Fibroblast of skin of right biceps (primary cell): ENCODE measurements at places on chromosomes 5 and 9.

DNA sequence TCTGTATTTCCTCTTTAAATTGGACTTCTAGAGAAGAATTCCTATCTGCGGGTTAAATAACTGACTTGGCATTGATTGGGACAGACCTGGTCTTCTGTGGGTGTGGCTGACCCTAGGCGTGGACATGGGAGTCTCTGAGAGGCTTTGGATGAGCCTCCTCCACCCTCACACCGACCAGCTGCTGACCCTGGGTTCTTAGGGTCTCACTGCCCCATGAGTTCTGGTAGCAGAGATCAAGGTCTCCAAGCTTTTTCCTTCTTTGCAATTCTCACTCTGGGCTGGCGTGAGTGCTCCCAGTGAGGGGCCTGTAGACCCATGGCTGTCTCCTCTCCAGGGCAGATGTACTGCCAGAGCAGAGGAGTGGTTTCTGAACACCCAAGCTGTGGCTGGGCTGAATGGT lies 41.6 kb upstream of the PITX1 start:
- no peak for DNase-seq

- DNase-seq = peak; percentile 95
These were observed 16.9 kb upstream of the COL5A1 start for GRCh38 chr9:134624621-134625181.

- no peak for DNase-seq
These were observed 290.0 kb downstream of the ARHGAP26 start for GRCh38 chr5:143059976-143060765.

DNA sequence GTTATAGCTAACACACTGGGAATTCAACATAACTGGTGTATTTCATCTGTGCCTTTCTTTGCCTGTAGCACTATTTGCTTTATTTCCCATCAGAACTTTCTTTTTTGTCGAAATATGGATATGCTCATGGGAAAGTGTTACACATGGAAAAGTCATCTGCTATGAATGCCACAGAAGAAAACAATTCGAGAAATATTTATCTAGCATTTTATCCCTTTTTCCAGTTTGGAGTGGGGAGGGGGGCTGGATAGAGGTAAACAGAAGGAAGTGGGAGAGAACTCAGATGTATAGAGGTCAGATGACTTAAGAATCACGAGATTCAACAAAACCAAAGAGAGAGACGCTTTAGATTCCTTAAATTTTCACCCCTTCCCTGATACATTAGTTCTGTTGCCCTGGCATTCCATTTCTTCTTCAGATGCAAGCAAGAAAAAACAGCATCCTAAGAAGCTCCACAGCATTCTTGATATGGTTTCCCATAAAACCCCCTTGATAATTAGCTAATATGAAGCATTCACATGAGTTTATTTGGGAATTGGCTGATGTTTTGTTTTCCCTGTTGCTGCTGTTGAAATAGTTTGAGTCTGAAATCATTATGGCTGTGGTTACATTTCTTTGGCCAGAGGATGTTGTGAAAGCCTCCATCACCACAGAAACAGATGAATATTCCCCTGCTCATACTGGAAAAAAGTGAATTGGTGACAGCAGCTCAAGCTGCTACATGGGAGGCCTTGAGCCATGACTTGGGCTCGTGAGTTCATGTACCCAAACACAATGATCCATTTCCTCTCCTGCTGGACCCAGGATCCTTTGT lies 335.8 kb upstream of the DAB2 start:
- peak; percentile 98 for DNase-seq

DNA sequence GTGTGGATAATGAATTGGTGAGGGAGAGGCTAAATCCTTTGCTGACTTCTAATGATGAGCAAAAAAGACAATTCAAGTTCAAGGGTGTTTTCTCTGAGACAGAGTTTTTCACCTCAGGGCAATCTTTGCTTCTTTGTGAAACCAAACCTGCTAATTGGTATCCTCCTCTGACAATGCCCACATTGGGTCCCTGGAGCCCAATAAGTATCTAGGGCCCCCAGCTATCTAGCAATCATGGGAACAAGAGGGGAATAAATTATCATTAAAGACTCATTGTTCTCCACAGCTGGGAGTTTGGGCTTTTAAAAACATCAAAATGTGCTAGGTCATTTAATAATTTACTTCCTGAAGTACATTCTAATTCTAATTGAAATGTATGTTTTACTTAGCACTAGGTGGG lies 227.3 kb downstream of the TMEM167A start:
- no peak for DNase-seq

GRCh38 chr5:153147891-153148623 lies 342.4 kb upstream of the GRIA1 start:
- peak; percentile 78 for DNase-seq

DNA sequence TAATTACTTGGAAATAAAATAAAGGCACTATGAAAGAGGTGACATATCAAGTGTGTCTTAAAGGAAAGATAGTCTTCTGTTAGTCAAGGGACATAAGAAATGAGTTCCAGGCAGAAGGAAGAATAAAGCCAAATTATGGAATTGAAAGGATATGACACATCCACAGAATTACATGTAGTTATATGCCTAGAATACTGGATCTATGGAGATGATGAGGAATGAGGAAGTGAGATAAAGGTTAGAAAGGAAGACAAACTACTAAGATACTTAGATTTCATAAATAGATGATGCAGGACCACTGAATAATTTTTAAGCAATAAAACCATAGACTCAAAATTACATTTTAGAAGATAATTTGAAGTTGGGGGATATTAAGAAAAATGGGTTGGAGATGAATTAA lies 609.8 kb downstream of the PTPRD start:
- peak; percentile 8 for DNase-seq

- DNase-seq = no peak
These were observed 53.8 kb downstream of the ADRB2 start for GRCh38 chr5:148880197-148880596.

DNA sequence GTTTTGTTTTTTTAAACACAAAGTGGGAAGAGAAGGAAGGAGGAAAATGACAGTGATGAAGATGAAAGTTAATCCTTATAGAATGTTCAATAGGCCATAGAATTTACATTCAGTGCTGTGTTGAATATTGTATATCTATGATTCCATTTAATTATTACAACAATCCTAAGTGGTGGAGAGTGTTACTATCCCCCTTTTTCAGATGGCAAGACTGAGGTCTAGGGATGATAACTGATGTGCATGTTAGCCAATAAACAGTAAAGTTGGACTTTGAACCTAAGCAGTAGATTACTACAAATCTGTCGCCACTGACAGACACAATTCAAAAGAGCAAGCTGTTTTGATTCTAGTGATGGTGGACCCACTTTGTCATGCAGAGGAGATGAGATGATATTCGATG lies 237.9 kb downstream of the ARHGAP26 start:
- no peak for DNase-seq

GRCh38 chr5:77797136-77797535 lies 21.0 kb upstream of the TBCA start:
- DNase-seq = no peak

DNA sequence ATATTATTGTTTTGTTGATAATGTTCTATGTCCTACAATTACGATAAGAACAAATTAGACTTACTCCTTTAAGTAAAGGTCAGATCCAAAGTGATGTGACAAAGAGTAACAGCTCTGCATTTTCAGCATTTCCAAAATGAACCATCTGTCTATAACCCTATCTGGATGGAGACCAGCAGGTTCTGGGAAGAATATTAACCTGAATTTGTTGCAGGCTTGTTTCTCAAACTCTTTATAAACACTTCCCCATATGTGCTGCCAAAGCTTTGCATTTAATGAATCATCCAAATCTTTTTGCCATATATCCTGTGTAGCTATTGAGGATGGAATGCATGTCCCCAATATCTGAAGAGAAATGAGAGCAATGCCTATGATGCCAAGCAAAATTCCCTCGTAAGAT lies 198.9 kb upstream of the SLC27A6 start:
- DNase-seq = no peak

GRCh38 chr9:21709464-21710058 lies 92.9 kb upstream of the MTAP start:
- peak; percentile 57 for DNase-seq

- DNase-seq = no peak
These were observed 245.8 kb downstream of the PJA2 start for GRCh38 chr5:109164001-109164400.

GRCh38 chr9:85964949-85965348 lies 24.0 kb downstream of the NAA35 start:
- no peak for DNase-seq

DNA sequence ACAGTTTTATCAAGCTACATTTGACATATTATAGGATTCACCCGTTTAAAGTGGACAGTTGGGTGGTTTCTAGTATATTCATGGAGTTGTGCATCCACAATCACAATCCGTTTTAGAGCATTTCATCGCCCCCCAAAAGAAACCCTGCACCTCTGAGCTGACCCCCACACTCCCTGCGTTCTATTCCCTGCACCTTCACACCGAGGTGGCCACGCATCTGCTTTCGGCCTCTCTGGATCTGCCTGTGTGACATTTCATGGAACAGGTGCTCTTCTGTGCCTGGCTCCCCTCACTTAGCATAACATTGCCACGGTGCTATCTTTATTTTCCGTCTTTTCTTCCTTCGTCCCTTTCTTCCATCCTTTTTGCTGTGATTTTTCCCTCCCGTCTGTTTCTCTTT lies 32.7 kb downstream of the HRH2 start:
- DNase-seq = no peak

- no peak for DNase-seq
These were observed 206.1 kb upstream of the IRX1 start for GRCh38 chr5:3389471-3390026.

DNA sequence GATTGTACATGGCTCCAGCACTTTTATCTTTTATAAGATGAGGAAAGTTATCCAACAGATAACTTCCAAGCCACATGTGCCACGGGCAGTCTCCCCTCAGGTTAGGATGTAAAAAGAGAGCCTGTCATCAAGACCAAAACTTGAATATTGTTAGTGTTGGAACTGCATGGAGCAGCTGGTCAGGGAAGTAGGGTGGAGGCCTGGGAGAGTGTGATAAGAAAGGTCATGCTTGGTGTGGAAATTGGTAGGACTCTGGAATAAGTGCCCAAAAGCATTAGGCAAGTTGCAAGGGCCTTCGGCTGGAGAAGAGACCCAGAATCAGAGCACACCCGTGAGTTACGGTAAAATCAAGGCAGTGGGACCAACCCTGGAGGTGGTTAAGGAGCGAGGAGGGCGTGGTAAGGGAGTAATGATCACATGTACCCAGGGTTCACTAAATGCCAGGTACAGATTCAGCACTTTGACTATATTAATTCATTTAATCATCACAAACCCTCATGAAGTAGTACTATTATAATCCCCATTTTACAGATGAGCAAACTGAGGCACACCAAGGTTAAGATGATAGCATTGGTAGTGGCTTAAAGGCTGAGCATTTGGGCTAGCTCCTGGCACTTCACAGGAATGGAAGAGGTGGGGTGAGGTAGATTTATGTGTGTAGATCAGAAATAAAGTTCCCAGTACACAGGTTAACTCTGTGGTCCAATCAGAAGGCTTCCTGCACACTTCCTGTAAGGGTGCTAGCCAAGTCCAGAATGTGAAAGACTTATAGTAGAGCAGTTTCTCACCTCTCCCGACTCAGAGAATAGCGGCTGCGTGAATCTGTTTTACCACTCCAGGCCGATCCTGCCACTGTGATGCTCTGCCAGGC lies 96.5 kb upstream of the ZNF608 start:
- DNase-seq = no peak

- peak; percentile 97 for DNase-seq
These were observed 100.6 kb downstream of the LHFPL2 start for GRCh38 chr5:78547731-78548615.

DNA sequence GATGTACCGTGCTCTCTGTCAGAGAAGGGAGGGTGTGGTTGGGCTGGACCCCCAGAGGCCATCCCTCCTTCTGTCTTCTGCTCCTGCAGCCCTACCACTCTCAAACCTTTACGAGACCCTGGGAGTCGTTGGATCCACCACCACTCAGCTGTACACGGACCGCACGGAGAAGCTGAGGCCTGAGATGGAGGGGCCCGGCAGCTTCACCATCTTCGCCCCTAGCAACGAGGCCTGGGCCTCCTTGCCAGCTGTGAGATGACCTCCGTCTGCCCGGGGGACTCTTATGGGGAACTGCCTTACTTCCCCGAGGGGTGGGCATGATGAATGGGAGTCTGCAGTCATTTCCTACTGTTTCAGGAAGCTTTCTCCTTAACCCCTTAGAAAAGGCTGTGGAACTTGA lies 17.5 kb downstream of the TGFBI start:
- DNase-seq = no peak

DNA sequence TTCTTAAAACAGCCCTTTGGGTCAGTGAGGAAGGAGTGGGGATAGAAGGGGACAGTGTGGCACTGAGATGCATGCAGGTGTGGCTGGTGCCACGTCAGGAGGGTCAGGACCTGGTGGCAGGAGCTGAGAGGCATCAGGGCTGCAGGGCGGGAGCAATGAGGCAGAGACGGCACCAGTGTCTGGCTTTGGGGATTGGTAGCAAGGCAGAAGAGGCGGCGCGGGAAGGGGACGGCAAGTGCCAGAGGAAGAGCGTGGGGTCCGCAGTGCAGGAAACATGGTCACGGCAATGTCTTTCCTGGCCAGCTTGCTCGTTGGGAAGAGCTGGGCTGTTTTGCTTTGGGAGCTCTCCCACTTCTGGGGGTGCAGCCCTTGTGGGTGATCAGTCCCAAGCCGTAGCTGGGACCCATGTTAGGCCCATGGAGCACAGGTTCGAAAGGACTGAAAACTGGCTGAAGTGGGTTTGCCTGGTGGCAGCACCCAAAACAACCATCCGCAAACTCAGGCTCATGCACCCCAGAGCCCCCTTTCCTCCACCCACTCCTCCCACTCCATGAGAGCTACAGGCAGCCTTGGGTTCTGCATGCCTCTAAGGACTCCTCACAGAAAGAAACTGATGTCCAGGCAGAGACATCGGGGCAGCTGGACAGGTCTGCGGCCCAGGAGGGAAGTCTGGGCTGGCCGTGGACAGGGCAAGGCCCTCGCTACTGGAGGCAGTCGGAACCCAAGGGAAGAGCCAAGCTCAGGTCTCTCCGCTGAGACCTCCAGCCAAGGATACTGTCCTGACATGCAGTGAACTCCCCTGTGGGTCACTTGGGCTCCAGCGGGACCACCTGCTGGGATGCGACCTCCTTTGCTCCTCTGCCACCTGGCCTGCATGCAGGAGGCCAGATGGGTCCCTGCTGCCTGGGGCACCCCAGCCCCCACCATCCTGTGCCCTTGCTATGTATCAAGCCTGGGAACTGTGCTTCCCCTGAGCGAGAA lies 104.4 kb downstream of the ZNF354C start:
- no peak for DNase-seq

- DNase-seq = no peak
These were observed 71.5 kb downstream of the ABCA1 start for GRCh38 chr9:104856413-104856941.

- peak; percentile 34 for DNase-seq
These were observed 32.8 kb downstream of the PCDH1 start for GRCh38 chr5:141845371-141845851.

DNA sequence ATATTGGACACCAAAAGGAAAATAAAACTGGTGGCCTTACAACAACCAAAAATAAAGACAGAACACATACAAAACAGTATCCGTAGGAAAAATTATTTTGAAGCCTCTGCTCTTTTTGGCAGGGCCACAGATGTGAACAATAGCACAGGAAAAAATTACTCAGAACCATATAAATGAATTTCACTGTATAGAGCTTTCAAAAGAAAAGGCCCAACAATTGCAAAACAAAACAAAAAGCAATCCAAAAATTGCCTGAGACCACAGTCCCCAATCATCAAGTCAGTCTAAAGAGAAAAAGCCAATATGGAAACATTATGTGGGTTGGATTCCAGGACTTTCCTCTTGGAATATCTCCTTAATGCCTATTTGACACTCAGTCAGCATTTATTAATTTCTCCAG lies 243.8 kb downstream of the CEMIP2 start:
- no peak for DNase-seq
